ENCODE measurements at places on chromosomes 5 and 9. TPM values are rescaled to one million over a fixed set of nuclear protein-coding genes. Genes with fewer than 3 reads are reported as not detected.

Gene CATSPER3
- total RNA-seq: 0.68 TPM

Gene ADGRV1
- total RNA-seq: 49.7 TPM

Gene ANKRD33B
- total RNA-seq: 5.8 TPM

GRCh38 chr9:8616414-8616813, 816.8 kb upstream of the DMAC1 start:
- DNase-seq: no peak

- DNase-seq: peak; percentile 96
Measured at GRCh38 chr5:65562731-65563701, at the start of the genes CENPK and PPWD1. Gene CENPK, minus strand, starts transcription at chr5:65563168. Its CDS starts 8,261 bp downstream, at chr5:65554907. Gene PPWD1, plus strand, starts transcription at chr5:65563296. Its CDS starts 15 bp downstream, at chr5:65563311.

DNA sequence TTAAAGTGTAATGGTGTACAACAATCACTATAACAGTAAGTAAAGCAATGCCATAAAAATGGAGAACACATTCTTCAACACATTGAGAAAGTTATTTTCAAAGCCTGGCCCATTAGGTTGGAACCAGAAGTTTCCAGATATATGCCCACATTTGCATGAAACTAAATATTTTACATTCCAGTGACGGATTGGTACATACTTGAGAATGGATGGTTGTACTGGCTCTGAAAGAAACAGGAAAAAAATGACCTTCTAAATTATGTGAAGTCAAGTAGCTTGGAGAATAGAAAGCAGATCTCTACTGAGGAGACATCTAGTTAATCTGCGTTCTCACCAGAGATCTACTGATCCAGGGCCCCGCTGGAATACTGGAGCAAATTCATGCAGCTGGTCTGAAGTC, 1037.0 kb downstream of the NR2F1-AS1 start:
- DNase-seq: no peak

Gene PTPA
- total RNA-seq: 100 TPM

GRCh38 chr9:126532951-126533925, 80.5 kb upstream of the LMX1B start:
- peak; percentile 36 for DNase-seq

- DNase-seq: no peak
Measured at GRCh38 chr5:157390551-157391297, 69.3 kb upstream of the NIPAL4 start.
